ENCODE measurements at places on chromosomes 3 and 15. TPM values are rescaled to one million over a fixed set of nuclear protein-coding genes. Genes with fewer than 3 reads are reported as not detected.
A peak's percentile ranks its signal among the peaks of the same experiment; 100 is the strongest.

- no peak for DNase-seq
These were observed 52.6 kb upstream of the ULK4 start for GRCh38 chr3:42014458-42014920.

- no peak for DNase-seq
These were observed 63.7 kb downstream of the ALCAM start for GRCh38 chr3:105430455-105430854.

- DNase-seq, result peak; percentile 70
These were observed 387.6 kb upstream of the RGMA start for GRCh38 chr15:93476491-93477177.

DNA sequence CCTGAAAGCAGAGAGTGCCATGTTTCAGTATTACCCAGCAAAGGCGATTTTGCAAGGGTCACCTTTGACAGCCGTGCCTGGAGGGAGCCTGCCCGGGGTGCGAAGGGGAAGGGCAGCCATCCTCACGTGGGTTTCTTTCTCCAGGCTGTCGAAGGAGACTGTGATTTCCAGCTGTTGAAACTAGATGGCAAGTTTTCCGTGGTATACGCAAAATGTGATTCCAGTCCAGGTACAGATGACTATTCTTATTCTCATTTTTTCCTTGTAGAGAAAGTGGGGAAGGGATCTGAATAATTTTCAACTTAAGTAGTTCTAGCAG lies 3.4 kb downstream of the AHSG start:
- no peak for DNase-seq

- DNase-seq, result peak; percentile 15
These were observed 202.5 kb downstream of the LSAMP start for GRCh38 chr3:116242825-116243224.

- DNase-seq, result no peak
These were observed 189.7 kb upstream of the CBLB start for GRCh38 chr3:106058475-106058874.

- no peak for DNase-seq
These were observed 25.5 kb downstream of the ST3GAL6 start for GRCh38 chr3:98788651-98789050.

- DNase-seq, result no peak
These were observed 47.1 kb downstream of the IDH2 start for GRCh38 chr15:90055182-90055581.

DNA sequence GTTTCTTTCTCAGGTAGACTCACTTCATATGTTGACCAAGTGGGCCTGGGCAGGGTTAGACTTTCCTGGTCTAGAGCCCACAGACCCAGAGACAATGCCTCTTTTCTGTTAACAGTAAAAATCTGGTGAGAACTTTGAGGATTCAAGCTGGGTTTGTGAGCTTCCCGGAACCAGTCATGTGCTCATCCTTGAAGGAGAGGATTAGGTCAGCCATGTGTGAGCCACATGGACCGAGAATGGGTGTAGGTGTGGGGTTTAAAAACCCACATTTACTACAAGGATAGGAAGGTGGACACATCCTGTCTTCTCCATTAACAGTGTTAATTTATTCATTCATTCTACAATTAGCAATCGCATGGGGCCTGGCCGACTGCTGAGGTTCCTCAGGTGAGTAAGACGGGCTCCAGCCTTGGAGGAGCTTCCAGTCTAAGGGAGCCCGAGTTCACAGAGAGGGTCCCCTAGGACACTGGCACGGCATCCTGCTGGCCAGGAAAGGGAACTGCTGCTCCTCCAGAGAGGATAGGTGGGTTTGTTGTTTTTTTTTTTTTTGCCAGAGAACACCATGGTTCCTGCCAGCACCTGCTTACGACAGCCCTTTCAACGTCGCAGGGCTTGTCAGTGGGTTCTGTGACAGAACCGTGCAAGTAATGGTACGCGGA lies 69.0 kb downstream of the SQOR start:
- no peak for DNase-seq

- no peak for DNase-seq
These were observed 23.6 kb upstream of the CYFIP1 start for GRCh38 chr15:23003736-23004135.

The B3GALNT1 gene
- total RNA-seq, result 9.0 TPM

The GAP43 gene
- not detected for total RNA-seq

The SELENOT gene
- total RNA-seq, result 121 TPM

GRCh38 chr15:89125088-89125826 lies 37.0 kb downstream of the ABHD2 start:
- DNase-seq, result no peak

- DNase-seq, result peak; percentile 22
These were observed 188.7 kb upstream of the LINGO1 start for GRCh38 chr15:77821188-77821958.

The RGMA gene
- total RNA-seq, result 1.4 TPM

DNA sequence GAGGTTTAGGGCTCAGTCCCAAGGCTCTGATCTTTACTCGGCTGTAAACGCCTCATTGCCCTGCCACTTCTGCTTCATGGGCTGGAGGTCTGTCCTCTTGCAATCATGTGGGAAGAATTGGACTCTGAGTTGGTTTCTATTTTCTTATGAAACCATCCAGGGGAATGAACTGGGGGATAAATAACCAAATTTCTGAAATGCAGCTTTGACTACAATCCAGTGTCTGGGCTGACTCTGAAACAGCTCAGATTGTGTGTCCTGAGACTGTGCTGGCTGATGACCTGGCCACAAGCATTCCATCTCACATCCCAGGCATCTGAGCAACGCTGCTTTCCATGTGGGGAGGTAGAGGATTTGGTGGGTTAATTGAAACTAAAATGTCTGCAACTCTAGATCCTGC lies 71.0 kb upstream of the GALNT15 start:
- DNase-seq, result no peak

GRCh38 chr3:187836823-187837770 lies 91.8 kb upstream of the BCL6 start:
- no peak for DNase-seq

- DNase-seq, result no peak
These were observed 19.7 kb upstream of the SLC22A13 start for GRCh38 chr3:38245930-38246329.

Data from foreskin keratinocyte (primary cell).